ENCODE measurements at places on chromosomes 6 and 20.

GRCh38 chr6:24307881-24308280 is 50.0 kb downstream of the DCDC2 start:
- no peak for DNase-seq

- DNase-seq, result no peak
These were observed 897 bp downstream of the RANBP9 start for GRCh38 chr6:13710552-13711323.

- no peak for DNase-seq
These were observed 308.3 kb downstream of the CDH4 start for GRCh38 chr20:61560361-61560853.

GRCh38 chr6:10586302-10586701 is 65.2 kb downstream of the GCNT2 start:
- no peak for DNase-seq

DNA sequence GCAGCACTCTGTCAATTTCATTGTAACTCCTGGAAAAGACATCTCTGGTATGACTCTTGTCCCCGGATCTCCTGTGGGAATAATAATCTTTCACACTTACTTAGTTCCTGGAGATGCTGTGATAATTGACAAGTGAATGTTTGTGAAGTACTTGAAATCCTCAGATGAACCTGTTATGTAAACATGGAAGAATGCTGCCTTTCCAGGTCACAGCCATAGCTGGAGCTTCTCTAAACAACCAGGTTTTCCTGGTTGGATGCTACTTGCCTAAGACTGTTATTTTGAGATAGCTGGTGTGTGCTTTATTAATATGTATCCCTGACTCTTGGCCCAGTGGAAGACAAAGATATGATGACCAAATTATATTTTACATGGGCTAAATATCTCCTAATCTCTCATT is 228.6 kb downstream of the KCNQ5 start:
- no peak for DNase-seq

GRCh38 chr6:165446331-165446730 is 136.9 kb upstream of the C6orf118 start:
- no peak for DNase-seq

DNA sequence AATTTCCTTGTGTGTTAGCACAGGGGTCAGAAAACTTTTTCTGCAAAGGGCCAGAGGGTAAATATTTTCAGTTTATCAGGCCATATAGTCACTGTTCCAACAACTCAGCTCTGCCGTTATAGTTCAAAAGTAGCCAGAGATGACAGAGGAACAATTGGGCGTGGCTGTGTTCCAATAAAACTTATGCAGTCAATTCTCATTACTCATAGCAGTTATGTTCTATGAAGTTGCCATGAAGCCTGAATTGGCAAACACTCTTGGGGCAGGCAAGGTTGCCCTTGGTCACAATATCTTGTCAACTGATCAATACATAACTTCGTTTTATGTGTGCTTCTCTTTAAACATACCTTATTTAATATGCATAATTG is 304.2 kb downstream of the TFAP2C start:
- DNase-seq, result no peak

Measured in CD4-positive, alpha-beta memory T cell (primary cell).